Stimulated activated effector memory CD8-positive, alpha-beta T cell treated with anti-CD3 and anti-CD28 coated beads, Interleukin-12 subunit alpha, Interleukin-12 subunit beta, amount 100 ng/mL, for 72 hours (primary cell): ENCODE measurements at places on chromosomes 16 and 17.

GRCh38 chr17:3557768-3558583 is at the start of gene TRPV3:
TSS of gene TRPV3 (minus strand) at chr17:3557812. CDS start at chr17:3554850, 2,962 bp downstream.
- DNase-seq = peak; percentile 71

- no peak for DNase-seq
Observed at GRCh38 chr17:74643826-74644225, 20.3 kb upstream of the CD300E start.

GRCh38 chr16:53154513-53154912 is 99.7 kb downstream of the CHD9 start:
- no peak for DNase-seq

GRCh38 chr17:59260722-59261121 is 40.4 kb downstream of the GDPD1 start:
- no peak for DNase-seq

DNA sequence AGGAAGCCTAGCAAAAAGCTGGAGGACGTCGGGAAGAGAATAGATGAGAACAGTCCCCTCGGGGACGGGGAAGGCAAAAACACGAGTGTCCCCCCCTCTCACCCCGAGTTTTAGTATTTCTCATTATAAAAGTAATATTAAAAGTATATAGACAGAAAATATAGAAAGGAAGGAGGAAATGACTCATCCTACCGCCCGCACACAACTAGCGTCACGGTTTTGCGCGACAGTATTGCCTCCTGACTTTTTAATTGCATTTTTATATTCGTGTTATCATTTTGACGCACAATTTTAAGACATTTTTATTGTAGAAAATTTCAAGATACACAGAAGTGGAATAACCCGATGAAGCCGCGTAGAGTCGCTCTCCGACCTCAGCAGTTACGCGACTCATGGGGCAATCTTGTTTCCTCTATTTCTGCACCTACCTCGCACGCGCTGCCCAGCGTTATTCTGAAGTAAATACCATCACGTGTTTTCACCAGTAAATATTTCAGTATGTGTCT is 652 bp upstream of the SLC25A19 start:
- DNase-seq = no peak

- no peak for DNase-seq
Observed at GRCh38 chr16:69717066-69717465, 9.3 kb downstream of the NQO1 start.

DNA sequence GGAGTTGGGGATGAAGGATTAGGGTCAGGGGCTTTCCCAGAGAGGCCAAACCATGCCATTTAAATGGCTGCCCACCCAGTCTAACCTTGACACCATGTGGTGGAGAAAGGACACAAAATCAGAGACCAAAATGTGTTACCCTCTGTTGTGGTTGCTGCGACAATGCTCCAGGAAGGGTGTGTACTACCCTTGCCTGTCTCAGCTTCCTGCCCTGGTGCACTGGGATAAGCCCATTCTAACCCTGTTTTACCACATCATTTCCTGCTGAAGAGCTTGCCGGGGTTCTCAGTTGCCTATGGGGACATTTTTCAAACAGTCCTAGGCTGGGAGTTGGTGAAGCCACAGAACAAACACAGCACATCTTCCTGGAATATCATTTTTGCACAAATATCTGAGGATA is 4.9 kb downstream of the OR4D1 start:
- no peak for DNase-seq

- peak; percentile 84 for DNase-seq
Observed at GRCh38 chr17:65173284-65173793, 36.2 kb downstream of the RGS9 start.
